ENCODE measurements at places on chromosomes 6 and 20.
A peak's percentile ranks its signal among the peaks of the same experiment; 100 is the strongest.

DNA sequence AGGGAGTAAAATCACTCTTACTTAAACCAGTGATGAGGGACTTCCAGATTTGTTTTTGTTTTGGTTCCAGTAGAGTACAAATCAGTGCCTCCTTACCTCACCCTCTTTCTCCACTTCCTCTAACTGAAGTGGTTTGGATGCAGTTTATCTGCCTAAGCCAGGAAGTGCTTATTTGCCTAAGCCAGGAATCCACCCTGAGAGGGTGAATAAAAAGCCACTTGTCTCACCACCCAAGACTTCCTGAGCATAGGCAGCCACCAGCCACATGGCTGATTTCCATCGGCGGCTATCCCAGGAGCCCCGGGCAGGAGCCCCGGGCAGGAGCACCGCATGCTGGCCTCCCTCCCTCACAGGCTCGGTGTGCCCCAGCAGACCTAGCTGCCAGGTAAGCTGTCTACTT is 12.0 kb downstream of the LRP11 start:
- no peak for DNase-seq

DNA sequence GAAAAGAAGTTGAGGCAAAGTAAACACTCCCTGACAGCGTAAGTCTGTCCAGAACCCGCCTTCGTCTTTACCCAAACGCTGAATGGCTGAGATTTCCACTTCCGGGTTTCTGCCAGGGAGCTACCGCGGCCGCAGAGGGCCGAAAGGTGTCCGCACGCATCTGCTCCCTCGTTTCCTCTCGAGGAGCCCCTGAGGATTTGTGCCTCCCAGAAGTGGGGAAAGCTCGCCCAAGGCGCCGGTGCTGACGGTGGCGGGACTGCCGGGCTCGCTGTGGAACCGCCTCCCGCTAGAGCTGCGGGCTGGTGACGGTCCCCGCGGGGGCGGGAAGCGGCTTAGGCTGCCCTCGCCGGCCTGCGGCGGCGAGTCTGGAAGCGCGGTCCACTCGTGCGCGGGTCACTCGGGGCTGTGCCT is 1760.2 kb upstream of the DEFB115 start:
- peak; percentile 22 for DNase-seq

DNA sequence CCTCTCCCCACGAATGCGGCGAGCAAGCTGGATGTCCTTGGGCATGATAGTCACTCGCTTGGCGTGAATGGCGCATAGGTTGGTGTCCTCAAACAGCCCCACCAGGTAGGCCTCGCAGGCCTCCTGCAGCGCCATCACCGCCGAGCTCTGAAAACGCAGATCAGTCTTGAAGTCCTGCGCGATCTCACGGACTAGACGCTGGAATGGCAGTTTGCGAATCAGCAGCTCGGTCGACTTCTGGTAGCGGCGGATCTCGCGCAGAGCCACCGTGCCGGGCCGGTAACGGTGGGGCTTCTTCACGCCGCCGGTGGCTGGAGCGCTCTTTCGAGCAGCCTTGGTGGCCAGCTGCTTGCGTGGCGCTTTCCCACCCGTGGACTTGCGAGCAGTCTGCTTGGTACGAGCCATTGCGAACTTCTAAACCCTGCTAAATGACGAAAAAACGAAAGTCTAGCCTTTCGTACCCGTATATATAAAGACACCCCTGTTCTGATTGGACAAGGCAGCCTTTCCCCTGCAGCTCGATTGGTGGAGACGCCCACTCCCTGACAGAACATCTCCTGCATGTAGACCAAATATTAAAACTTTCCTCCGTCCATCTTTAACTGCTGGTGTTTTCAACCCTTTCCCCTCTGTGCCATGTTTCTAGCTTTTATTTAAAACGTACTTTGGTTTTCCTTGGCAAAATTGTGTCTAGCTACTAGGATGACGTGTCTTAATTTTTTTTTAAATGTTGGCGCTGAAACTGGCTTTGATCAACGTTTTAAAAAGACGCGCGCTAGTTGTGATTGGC is 109.8 kb downstream of the HFE start:
- peak; percentile 66 for DNase-seq

- DNase-seq, result no peak
Measured at GRCh38 chr20:49814057-49814694, 1.5 kb downstream of the SLC9A8 start.

- DNase-seq, result no peak
Measured at GRCh38 chr20:59405226-59406200, 105.1 kb downstream of the EDN3 start.
